ENCODE measurements at places on chromosomes 3 and 15.
A peak's percentile ranks its signal among the peaks of the same experiment; 100 is the strongest.

- no peak for DNase-seq
Measured at GRCh38 chr3:128011140-128011539, 41.1 kb upstream of the SEC61A1 start.

DNA sequence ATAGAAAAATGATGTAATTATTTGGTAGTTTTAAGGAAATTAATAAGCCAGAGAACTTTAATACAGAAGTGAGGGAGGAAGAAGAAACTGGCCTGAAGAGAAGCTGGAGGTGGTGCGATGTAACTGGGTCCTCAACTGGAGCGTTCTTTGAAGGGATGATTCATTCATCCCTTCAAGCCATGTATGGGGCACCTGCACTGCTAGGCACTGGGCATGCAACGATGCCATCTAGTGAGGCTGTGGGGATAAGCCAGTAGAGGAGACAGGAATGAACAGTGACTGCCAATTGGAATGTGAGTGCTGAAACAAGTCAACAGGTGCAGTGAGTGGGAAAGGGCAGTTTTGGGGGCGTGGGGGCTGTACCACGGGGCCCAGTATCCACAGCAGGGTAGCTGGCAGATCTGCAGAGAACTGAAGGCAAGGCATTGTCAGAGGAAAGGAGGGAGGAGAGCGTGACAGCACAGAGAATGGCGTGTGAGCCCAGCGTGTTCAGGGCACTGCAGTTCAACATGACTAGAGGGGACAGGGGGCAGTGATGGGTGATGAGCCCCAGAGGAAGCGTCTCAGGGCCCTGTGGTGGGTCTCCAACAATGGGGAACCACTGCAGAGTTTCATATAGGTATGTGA lies 3.8 kb upstream of the KIF23 start:
- no peak for DNase-seq

DNA sequence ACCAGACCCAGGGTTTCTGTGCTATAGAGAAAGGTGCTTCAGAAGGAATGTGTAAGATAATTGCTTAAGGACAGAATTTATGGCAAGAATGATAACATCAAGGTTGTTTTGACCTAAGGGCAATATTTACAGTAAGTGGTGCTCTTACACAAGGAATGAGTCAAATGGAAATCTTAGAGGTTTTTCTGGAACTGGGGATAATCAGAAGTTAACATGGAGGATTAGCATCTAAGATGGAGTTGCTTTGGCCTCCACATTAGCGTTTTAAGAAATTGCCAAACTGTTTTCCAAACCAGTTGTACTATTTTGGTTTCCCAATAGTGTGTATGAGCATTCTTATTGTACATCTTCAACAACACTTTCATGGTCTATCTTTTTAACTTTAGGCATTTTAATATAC lies 3.1 kb downstream of the WDR93 start:
- DNase-seq = no peak

DNA sequence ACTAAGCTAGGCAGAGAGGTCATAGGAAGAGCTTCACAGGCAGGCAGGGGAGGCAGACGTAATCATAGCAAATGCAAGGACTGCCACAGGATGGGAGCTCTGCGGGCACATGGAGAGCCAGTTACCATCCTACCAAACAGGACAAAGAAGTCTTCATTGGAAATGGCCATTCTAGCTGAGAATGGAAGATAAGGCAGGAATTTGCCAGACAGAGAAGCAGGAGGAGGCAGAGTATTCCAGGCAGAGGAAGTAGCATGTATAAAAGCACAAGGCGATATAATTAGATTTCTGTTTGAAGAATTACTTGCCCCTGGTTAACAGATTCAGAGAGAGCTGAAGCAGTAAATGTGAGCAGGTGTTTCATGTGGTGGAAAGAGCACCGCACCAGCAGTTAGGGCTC lies 3.5 kb upstream of the SEMA5B start:
- DNase-seq = no peak

DNA sequence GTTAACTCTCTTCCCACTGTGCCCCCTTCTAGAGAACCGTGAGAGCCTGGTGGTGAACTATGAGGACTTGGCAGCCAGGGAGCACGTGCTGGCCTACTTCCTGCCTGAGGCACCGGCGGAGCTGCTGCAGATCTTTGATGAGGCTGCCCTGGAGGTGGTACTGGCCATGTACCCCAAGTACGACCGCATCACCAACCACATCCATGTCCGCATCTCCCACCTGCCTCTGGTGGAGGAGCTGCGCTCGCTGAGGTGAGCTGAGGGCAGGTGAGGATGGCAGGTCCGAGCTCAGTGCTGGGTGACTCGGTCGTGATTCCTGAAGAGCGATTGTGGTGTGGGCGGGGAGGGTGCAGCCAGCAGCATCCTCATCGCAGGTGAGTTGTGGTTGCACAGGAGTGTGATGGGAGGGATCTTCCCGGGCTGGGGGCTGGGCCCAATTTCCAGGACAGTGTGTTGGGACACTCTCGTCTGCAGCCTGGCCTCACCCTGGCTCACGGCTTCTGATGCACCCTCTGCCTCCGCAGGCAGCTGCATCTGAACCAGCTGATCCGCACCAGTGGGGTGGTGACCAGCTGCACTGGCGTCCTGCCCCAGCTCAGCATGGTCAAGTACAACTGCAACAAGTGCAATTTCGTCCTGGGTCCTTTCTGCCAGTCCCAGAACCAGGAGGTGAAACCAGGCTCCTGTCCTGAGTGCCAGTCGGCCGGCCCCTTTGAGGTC lies 8.0 kb downstream of the MCM2 start:
- DNase-seq = no peak

- DNase-seq = no peak
Measured at GRCh38 chr3:187188931-187189330, 8.4 kb upstream of the RTP1 start.

DNA sequence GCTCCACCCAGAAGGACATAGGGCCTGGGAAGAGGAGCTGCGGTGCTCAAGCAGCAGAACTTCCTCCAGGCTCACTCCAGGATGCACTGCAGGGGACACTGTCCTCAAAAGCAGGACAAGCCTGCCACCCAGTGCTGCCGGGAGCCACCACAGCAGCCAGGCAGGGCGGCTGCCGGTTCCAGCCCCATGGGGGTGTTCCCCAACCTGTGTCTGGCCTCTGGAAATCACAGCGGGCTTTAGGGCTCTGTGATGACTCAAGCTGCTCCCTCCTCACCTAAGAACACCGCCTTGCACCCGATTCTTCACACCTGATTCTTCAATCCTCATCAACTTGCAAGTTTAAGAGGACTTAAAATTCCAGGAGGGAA lies 71.9 kb upstream of the SLC6A11 start:
- DNase-seq = peak; percentile 30

- DNase-seq = no peak
Measured at GRCh38 chr3:197064771-197065170, 35.2 kb upstream of the MELTF start.

GRCh38 chr15:101496198-101496986 lies 6.9 kb upstream of the PCSK6 start:
- no peak for DNase-seq
